AG09319 (cell line): ENCODE measurements at places on chromosomes 4 and X.

- DNase-seq = no peak
Measured at GRCh38 chr4:26489101-26489985, 941 bp downstream of the CCKAR start.

GRCh38 chrX:40310447-40310846, 212.7 kb upstream of the BCOR start:
- DNase-seq = no peak

- DNase-seq = no peak
Measured at GRCh38 chr4:89733946-89734345, 103.0 kb downstream of the SNCA start.

DNA sequence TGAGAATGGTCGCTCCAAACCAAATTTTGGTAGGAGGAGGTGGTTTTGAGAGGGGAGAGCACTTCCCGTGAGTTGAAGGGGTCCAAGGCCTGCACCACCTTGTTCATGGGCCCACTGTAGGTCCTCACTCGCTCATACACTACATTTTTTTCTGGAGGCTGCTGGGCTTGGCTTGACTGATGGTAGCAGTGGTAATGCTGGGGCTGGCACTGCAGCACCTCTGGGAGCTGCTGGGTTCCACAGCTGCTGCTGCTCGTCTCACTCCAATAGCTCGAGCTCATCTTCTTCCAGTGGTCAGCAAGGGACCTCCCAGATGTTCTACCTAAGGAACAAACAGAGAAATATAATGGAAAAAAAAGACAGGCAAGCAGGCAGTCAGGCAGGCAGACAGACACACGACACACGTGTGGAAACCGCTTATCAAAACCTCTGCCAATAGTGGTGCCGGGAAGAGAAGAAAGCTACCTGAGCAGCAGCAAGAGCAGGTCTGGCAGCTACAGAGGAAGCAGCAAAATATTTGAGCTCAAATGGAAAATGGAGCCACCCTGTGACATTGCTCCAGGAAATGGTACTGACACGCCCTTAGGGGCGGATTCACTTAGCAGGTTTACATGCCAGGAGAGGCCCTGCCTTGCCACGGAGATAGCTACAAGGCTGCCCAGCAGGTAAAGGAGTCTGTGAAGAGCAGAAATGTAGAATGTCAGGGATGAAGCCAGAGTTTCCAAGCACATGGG, at the start of gene POF1B:
Gene POF1B, minus strand, starts transcription at position 492 of the 734 bp plus-strand sequence. Its CDS starts 211 bp downstream, at position 281.
- DNase-seq = no peak

GRCh38 chrX:20498851-20499635, 232.3 kb upstream of the RPS6KA3 start:
- no peak for DNase-seq

- DNase-seq = no peak
Measured at GRCh38 chrX:3541336-3541735, 172.1 kb downstream of the PRKX start.

- DNase-seq = no peak
Measured at GRCh38 chrX:102138064-102138463, 4.2 kb downstream of the TCEAL6 start.

DNA sequence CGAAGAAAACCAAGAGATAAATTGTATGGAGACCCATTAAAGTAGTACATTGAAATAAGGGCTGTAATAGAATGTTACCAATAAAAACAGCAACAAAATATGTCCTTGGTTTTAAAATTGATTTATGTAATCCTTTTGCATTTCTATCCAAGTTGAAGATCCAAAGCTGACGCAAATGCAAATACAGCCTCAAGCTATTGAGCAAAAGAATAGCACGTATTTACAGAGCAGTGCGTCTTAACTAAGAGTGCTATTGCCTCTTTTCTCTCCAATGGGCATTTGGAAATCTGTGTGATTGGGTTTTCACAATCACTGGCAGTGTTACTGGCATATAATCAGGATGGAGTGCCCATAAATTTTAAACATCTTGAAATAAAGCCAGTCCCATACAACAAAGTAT, 417.4 kb downstream of the TLL1 start:
- no peak for DNase-seq

- peak; percentile 30 for DNase-seq
Measured at GRCh38 chr4:142373610-142374009, 472.5 kb downstream of the INPP4B start.

- DNase-seq = no peak
Measured at GRCh38 chrX:27591938-27592337, 1.8 kb downstream of the DCAF8L2 start.
